Heart right ventricle (tissue), 16 donors: ENCODE measurements at places on chromosomes 7 and 10. TPM values are rescaled to one million over a fixed set of nuclear protein-coding genes. Genes with fewer than 3 reads are reported as not detected.

The USP6NL gene
- 10.0 TPM for total RNA-seq

The MYO1G gene
- total RNA-seq = 0.73 TPM

The ZPBP gene
- not detected for total RNA-seq

The CDC14C gene
- not detected for total RNA-seq

The C10orf105 gene
- 0.05 TPM for total RNA-seq

The PARD3 gene
- 40.4 TPM for total RNA-seq
